A549 treated with ZK216348 at 1 μM for 4 hours (cell line): ENCODE measurements at places on chromosomes 6 and 20. TPM values are rescaled to one million over a fixed set of nuclear protein-coding genes. Genes with fewer than 3 reads are reported as not detected.

The KDM1B gene
- 6.3 to 9.7 TPM (median 7.7 TPM) in 5 replicates for total RNA-seq

The FGD2 gene
- total RNA-seq: not detected in 5 replicates

The HSPA1B gene
- total RNA-seq: 78.0 to 284 TPM (median 227 TPM) in 5 replicates

The UNC5CL gene
- 0.25 to 0.57 TPM (median 0.48 TPM) in 5 replicates for total RNA-seq

The DEFB124 gene
- not detected in 5 replicates for total RNA-seq

The NR2E1 gene
- total RNA-seq: 0.09 TPM in 1 of 5 replicates, not detected in the others

The CAP2 gene
- 11.3 to 14.7 TPM (median 12.5 TPM) in 5 replicates for total RNA-seq

The MCHR2 gene
- not detected in 5 replicates for total RNA-seq

The SSTR4 gene
- total RNA-seq: 0.17 to 0.35 TPM (median 0.25 TPM) in 4 of 5 replicates, not detected in the other

The GFOD1 gene
- total RNA-seq: 1.2 to 2.1 TPM (median 1.7 TPM) in 5 replicates

The C2 gene
- total RNA-seq: 0.33 to 0.47 TPM in 2 of 5 replicates, not detected in the others
